Pancreas (tissue), 10 donors: ENCODE measurements at places on chromosomes 3 and 15.

- no peak for DNase-seq
These were observed 40.8 kb downstream of the TCF12 start for GRCh38 chr15:56959318-56959648.

GRCh38 chr15:41901431-41901830 lies 7.6 kb upstream of the SPTBN5 start:
- DNase-seq: no peak

- no peak for DNase-seq
These were observed 47.2 kb upstream of the GALNT15 start for GRCh38 chr3:16127249-16127648.

DNA sequence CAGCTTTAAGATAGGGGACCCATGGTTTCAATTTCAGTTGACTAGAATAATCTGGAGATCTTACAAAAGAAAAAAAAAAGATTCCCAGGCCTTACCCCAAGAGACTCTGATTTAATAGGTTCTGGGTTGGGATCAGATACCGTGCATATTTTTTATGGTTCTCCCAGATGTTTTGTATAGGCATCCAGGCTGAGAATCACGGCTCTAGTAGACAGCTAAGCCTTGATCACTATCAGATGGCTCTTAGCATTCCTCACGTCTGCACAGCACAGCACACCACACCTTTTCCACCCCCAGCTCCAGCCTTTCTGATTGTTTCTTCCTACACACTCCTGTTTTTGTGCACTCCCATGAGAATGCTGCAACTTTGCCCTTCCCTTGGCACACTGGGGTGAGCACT lies 40.8 kb downstream of the TMEM45A start:
- no peak for DNase-seq

DNA sequence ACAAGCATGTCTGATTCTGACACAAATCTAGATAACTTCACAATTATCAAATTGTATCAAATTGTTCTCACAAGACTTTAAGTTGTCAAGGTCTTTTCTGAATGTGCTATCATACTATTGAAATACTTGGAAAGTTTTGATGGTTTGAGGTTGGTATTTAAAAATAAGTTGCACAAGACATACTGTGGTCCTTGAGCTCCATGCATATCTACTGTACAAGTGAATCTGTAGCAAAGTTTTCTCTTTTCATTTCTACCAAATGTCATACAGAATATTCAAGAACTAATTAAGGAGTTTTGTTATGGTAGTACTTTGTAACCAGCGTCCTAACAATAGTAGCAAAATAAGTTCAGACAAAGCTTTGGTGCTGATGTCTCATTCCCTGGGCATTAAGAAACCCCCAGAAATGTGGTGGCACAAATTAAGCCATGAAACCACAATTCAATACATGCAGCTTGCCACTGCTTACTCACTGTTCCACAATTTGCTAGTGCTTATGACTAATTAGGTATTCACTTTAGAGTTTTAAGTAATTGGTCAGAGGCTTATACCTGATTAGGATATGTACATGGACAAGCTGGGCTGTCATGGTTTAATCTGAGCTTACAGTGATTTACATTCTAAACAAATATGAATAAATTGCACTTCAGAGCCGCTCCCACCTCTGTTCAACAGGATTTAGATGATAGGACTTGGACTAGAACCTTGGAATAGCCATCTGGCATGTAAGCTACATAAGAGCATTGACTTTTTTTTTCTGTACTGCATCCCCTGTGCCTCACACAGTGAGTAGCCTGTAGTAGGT lies 8.8 kb downstream of the TBC1D23 start:
- DNase-seq: no peak
